Activated CD8-positive, alpha-beta memory T cell treated with anti-CD3 and anti-CD28 coated beads for 1 hour (primary cell): ENCODE measurements at places on chromosomes 1 and 21.

- DNase-seq = no peak
Observed at GRCh38 chr1:108140177-108140576, 60.0 kb downstream of the SLC25A24 start.

DNA sequence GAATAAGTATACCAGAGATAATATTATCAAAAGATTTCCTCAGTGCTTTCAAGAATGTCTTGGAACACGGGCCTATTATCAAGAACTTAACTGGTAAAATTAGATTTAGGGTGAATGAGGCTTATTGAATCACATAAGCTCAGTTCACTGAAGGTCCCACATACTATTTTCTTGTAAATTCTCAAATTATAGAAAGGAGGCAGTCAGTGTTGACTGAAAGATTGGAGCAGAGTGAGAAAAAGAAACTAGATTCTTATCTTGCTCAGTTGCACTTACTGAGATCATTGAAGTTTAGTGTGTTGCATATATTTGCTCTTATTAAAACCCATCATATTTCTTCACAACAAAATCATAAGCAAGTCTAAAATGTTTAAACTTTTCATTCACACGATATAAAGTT, 3.9 kb upstream of the RGS1 start:
- no peak for DNase-seq

GRCh38 chr1:16462773-16463330, 22.3 kb downstream of the NECAP2 start:
- DNase-seq = no peak

DNA sequence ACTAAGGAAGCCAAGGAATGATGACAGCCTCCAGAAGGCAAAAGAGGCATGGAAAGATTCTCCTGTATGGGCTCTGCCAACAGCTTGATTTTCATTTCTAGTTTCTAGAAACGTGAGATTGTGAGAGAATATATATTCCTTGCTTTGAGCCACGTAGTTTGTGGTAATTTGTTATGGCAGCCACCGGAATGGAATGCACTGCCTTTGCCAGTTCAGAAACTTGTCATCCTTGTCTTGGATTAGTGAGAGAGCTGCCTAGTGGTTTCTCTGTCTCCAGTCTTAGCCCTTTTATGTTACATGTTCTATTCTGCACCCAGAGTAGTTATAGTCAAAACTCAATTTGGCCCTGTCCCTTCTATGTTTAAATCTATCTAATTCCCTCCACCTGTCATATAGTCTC, 216.0 kb upstream of the PTGFR start:
- no peak for DNase-seq

DNA sequence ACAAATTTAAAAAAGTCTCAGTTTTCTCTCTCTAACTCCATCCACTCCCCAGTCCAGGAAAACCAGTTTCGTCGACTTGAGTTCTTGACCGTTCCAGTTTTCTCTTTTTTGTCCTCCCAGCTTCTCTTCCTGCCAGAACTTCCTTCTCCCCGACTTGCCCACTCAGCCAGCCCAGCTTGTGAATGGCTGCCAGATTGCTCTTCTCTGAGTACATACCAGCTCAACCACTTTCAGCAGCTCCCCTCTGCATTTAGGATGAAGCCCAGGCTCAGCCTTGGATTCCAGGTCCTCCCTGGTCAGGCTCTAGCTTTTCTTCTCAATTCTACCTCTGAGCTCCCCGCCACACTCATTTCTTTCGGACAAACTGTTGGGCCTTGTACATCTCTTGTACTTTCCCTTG, 1.4 kb downstream of the DIO1 start:
- DNase-seq = no peak

GRCh38 chr1:214107322-214108096, 119.7 kb downstream of the PROX1 start:
- DNase-seq = no peak
